ENCODE measurements at places on chromosomes 7 and 10. TPM values are rescaled to one million over a fixed set of nuclear protein-coding genes. Genes with fewer than 3 reads are reported as not detected.
A peak's percentile ranks its signal among the peaks of the same experiment; 100 is the strongest.

GRCh38 chr7:117872561-117873309 is 506 bp downstream of the CTTNBP2 start:
- peak; percentile 29 for DNase-seq

The TMEM213 gene
- polyA plus RNA-seq = 0.05 TPM

DNA sequence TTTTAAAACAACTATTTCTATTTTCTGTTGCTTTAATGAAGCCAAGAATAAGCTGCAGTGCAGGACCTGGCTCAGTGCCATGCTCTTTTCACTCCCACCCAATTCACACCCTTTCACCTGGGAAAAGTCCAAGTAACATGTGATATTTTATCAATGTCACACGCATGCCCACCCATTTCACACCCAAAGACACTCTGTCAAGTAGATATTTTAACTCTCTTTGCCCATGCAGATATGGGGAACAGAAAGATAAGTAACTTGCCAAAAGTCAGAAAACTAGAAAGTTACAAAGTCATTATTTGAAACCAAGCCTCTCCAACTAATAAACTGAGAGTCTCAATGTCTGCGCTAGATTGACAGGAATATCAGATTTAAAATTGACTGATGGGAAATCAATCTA is 706.7 kb upstream of the PHF14 start:
- DNase-seq = no peak

DNA sequence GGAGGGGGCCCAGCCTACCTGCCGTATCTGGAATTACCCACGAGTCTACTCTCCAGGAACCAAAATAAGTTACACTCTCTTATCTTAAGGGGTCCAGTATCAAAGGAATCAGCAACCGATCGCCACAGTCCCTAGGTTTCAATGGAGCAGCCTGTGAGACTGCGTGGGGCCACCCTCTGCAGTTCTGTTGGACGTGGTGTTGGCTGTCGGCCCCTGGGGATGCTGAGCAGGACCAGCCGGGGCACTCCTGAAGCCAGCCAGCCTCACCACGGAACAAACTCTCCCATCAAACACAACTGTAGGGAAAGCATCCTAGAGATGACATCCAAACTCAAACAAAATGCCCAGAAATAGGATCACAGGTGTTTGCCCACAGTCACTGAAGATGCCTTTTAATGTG is 25.5 kb upstream of the ABLIM1 start:
- no peak for DNase-seq

DNA sequence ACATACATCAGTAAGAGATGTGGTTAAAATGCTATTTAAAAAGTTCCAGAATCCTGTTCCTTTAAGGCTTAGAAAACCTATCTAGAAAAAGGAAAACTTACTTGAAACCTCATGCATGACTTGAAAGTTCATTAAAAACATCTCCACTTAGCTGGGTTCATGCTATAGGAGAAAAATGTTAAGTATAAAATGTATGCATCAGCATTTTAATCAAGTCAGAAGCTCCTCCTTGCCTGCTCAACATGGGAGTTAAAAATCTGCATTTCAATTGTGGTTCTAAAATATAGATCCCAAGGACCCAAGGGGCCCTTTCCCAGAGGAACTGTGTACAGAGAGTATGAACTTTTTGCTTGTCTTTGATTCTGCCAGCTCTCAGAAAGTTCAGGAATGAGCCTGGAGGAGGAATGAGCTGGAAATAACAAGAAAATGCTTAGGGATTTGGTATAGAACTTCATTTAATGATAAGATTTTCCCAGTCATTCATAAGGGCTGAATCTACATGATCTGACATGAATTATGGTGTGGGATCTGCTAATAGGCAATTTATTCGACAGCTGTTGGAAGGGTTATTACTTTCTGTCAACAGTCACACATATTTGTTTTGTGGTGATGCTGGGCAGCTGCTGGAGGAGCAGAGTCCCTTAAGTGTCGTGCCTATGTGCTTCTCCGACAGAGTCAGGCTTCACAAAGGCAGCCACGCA is 85.6 kb upstream of the MTPN start:
- DNase-seq = peak; percentile 22

- DNase-seq = peak; percentile 70
These were observed 2.6 kb downstream of the MRPS33 start for GRCh38 chr7:141012044-141012685.

- no peak for DNase-seq
These were observed 1208.3 kb downstream of the GATA3 start for GRCh38 chr10:9262770-9263169.
